ENCODE measurements at places on chromosomes 5 and 9.
A peak's percentile ranks its signal among the peaks of the same experiment; 100 is the strongest.

DNA sequence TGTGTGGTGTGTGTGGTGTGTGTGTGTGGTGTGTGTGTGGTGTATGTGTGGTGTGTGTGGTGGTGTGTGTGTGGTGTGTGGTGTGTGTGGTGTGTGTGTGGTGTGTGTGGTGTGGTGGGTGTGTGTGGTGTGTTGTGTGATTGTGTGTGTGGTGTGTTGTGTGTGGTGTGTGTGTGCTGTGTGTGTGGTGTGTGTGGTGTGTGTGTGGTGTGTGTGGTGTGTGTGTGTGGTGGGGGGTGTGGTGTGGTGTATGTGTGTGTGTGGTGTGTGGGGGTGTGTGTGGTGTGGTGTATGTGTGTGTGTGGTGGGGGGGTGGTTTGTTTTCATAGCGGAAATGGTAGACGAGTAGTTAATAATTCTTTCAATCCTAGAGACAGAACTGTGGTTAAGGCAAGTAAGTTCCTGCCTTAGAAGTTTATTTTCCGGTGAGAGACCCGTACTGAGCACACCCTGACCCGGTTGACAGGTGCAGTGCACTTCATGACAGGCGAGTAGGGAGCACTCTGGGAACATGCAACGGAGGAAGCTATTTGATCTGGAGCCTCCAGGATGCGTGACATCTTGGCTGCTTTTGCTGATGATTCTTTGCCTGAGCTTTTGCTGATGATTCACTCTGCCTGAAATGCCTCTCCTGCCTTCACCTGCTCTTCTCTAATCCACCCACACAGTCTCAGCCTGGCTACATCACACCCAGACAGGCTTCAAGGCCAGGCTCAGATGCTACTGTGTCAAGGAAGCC lies 21.7 kb upstream of the FAT2 start:
- no peak for DNase-seq

DNA sequence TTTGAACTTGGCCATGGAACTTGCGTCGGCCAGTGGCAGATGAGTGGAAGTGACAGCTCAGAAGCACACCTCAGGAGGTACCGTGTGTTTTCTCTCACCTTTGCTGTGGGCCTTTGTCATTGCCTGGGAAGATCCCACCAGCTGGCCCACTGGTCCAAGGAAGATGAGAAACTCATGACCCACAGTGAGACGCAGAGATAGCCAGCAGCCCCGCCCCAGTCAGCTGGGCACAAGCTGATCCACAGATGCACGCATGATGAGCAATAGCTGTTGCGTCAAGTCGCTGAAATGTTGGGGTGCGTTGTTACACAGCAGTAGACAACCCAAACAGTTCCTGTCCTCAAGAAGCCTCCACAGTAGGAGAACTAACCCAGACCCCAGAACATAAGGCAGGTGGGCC lies 30.8 kb upstream of the UNC5A start:
- no peak for DNase-seq

- DNase-seq = no peak
These were observed 129.3 kb upstream of the LPCAT1 start for GRCh38 chr5:1652873-1653697.

GRCh38 chr9:77455312-77455927 lies 192.7 kb downstream of the GNA14 start:
- DNase-seq = no peak

DNA sequence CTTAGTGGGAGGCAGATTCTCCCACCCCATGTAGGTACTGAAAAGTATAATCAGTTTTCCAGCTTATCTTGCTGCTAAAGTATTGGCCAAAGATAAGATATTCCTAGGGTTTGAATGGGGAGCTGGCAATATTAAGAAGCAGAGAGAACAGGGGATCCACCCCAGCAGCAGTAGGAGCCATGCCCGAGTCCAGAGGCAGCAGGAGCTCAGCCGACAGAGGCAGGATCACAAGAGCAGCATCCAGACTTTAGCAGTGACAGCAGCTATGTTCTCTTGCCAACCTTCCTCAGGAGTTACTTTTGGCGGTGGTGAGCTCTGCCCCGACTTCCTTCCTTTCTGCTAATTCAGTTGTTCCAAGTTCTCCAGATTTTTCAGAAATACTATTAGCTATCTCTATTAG lies 224.5 kb downstream of the GADD45G start:
- DNase-seq = no peak

- no peak for DNase-seq
These were observed 289.0 kb upstream of the EFNA5 start for GRCh38 chr5:107959573-107960279.

- peak; percentile 28 for DNase-seq
These were observed 16.2 kb upstream of the NDUFB6 start for GRCh38 chr9:32589083-32589723.

- no peak for DNase-seq
These were observed 45.2 kb upstream of the IL6ST start for GRCh38 chr5:56039985-56040384.

GRCh38 chr5:185095-186070 lies 5.9 kb upstream of the LRRC14B start:
- DNase-seq = no peak

DNA sequence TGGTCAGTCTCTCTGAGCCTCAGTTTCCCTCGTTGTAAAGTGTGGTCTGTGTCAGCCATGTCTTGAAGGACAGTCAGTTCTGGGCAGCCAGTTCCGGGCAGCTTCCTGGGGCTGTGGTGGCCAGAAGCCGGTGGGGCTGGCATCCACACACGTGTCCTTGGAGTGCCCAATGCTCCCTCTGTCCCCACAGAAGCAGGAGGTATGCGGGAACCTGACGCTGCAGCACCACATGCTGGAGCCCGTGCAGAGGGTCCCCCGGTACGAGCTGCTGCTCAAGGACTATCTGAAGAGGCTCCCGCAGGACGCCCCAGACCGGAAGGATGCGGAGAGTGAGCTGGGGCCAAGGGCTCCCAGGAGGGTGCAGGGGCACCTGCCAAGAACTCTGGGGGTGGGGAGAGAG lies 48.4 kb upstream of the SUSD3 start:
- DNase-seq = no peak

DNA sequence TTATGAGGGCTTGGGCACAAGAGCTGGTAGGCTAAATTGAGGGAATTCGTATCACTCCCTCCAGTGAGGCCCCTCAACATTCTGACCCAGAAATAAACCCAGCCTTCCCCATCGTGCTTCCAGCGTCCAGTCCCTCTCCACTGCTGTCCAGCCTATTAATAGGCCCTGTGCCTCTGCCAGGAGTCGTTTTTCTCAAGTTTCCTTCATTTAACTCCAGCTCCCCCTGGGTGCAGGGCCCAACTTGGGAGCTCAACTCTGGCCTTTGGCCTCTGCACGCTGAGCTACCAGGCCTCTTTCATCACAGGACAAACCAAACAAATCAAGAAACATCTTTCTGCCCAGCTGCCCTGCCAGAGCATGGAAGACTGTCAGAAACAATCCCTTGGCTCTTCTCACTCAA lies 10.0 kb downstream of the HBEGF start:
- DNase-seq = peak; percentile 60

GRCh38 chr5:122120957-122121356 lies 8.4 kb upstream of the ZNF474 start:
- DNase-seq = no peak

GRCh38 chr5:72523960-72524582 lies 16.9 kb upstream of the ZNF366 start:
- DNase-seq = peak; percentile 84

- DNase-seq = no peak
These were observed 173.6 kb downstream of the NR2F1-AS1 start for GRCh38 chr5:93407454-93407853.

- no peak for DNase-seq
These were observed 157.6 kb upstream of the TUT7 start for GRCh38 chr9:86511614-86512360.

DNA sequence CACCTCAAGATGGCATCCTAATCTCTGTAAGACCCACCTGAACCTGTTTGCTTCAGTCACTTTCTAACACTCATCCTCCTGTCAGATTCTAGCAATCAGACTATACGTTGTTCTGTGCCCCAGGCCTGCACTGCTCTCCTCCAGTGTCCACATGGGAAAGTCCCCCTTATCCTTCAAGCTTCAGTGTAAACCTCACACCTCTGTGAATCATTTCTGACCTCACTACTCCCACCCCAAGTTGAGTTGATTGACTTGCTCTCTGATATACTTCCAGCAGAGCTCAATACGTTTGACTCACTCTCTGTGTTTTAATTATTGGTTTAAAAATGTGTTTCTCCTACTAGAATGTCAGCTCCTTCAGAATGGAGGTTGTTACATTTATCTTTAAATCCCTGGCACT lies 240.2 kb downstream of the FBXL17 start:
- no peak for DNase-seq

- DNase-seq = no peak
These were observed 103.0 kb upstream of the CDH6 start for GRCh38 chr5:31090467-31090866.

GRCh38 chr9:38129366-38129765 lies 60.3 kb upstream of the SHB start:
- no peak for DNase-seq

DNA sequence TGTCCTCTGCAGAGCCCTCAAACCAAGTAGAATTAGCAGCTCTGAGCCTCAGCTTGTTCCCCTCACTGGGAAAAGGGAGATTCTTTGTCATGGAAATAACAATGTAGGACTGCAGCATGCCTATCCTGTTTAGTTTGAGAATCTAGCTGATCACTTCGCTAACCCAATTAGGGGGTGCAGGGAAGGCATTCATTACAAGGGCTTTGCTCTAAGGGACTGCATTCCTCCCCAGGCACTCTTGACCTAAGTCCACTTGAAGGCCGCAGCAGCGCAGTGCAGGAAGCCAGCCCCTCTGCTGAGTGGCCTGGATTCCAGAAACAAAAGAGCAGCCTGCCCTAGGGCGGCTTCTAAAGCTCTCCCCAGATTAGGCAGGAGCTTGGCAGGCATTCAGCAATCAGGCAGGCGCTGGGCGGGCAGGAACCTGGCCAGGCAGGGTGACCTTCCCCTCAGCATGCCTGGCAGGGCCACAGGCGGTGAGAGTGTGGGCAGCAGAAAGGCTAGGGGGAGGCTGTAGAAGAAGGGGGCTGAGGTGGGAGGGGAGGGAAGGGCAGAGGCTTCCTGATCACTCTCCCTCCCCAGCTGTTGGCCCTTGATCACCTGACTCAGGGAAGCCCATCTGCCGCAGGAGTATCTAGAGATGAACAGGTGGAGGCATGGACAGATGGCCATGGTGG lies 24.8 kb downstream of the CCNJL start:
- no peak for DNase-seq

GRCh38 chr5:121870489-121870888 lies 18.8 kb downstream of the FTMT start:
- peak; percentile 35 for DNase-seq

GRCh38 chr5:142857405-142857804 lies 87.2 kb downstream of the ARHGAP26 start:
- no peak for DNase-seq

- DNase-seq = no peak
These were observed 44.7 kb downstream of the TRIP13 start for GRCh38 chr5:937151-937924.

GRCh38 chr5:16137177-16137576 lies 42.4 kb downstream of the MARCHF11 start:
- DNase-seq = no peak

GRCh38 chr9:98755006-98755618 lies 41.2 kb downstream of the ANKS6 start:
- DNase-seq = no peak

DNA sequence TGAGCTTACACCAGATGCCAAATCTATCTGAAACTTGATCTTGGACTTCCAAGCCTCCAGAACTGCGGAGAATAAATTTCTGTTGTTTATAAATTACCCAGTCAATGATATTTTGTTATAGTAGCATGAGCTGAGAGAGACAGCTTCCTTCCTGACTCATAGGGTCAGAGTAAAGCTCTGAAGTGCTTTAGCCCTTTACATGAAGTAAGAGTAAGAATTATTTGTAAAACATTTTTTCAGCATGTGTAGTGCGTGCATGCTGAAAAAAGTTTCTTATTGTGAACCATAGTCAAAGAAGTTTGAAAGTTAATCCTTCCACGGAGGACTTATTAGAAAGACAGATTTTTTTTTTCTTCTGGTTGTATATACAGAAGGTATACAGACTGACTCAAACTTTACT lies 172.4 kb downstream of the DMRT2 start:
- DNase-seq = no peak

DNA sequence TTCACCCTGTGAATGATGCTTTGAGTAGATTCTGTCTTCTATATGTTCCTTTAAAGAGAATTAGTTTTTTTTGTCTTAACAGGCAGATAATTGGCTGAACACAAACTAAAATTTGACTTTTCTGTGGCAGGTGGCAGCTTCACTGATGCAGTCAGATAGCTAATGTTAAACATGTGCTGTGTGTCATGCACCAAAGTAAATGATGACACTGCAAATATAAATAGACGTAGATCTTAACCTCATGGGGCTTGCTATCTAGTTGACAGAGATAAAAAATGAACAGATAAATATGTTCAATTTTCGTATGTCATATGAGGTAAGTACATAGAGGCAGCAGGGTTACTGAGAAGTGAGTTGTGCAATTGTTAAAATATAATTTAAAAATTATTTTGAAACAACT lies 82.7 kb downstream of the PARP8 start:
- DNase-seq = no peak

DNA sequence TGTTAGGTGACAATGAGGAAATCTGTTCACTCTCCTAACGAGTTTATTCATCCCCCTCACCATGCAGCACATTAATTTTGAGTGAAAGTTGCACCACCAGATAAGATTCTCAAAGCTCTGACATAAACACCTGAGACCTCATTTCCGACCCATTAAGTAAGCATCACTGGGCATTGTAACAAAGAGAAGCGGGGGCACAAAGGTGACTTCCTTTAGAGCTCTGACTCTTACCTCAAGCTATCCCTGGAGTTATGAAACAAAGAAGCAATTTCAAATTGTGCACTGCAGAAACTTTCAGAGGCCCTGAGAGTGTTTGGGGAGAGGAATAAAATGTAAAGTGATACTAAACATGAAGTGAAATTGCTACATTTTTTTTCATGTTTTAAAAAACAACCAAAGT lies 29.5 kb downstream of the C5orf15 start:
- DNase-seq = no peak

DNA sequence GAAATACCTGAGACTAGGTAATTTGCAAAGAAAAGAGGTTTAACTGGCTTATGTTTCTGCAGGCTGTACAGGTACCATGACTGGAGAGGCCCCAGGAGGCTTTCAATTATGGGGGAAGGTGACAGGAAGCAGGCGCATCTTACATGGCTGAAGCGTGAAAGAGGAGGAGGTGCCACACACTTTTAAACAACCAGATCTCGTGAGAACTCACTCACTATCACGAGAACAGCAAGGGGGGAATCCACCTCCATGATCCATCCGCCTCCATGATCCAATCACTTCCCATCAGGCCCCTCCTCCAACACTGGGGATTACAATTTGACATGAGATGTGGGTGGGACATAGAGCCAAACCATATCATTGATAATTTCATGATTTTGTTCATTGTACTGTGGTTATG lies 2.5 kb upstream of the MED27 start:
- no peak for DNase-seq

DNA sequence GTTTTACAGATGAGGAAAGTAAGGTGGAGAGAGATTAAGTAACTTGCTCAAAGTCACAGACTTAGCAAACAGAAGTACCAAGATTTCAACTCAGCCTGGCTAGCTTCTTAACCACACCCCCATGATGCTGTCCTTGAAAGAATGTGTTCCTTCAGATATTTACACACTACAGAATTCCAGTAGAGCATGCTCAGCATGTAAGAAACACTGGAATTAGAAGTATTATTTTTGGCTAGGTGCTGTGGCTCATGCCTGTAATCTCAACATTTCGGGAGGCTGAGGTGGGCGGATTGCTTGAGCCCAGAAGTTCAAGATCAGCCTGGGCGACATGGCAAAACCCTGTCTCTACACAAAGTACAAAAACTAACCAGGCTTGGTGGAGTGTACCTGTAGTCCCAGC lies 142.4 kb downstream of the EDIL3 start:
- peak; percentile 70 for DNase-seq
